ENCODE measurements at places on chromosomes 2 and 18.
A peak's percentile ranks its signal among the peaks of the same experiment; 100 is the strongest.

DNA sequence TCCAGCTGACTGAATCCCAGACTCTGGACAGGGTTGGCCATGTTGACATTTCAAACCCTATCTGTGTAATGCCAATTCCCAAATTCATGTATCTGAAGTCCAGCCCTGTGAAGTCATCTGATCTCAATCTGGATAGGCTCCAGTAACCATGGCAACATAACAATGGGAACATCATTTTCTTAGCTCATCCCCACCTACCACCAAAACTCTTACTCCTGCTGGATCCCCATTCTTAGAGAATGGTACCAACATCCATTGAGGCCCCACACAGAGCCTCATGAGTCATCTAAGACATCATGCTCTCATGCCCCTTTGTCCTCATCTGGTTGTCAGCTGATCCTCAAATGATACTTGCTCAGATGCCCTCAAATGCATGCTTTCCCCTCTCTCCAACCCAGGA lies 58.9 kb upstream of the TEX51 start:
- DNase-seq, result no peak

DNA sequence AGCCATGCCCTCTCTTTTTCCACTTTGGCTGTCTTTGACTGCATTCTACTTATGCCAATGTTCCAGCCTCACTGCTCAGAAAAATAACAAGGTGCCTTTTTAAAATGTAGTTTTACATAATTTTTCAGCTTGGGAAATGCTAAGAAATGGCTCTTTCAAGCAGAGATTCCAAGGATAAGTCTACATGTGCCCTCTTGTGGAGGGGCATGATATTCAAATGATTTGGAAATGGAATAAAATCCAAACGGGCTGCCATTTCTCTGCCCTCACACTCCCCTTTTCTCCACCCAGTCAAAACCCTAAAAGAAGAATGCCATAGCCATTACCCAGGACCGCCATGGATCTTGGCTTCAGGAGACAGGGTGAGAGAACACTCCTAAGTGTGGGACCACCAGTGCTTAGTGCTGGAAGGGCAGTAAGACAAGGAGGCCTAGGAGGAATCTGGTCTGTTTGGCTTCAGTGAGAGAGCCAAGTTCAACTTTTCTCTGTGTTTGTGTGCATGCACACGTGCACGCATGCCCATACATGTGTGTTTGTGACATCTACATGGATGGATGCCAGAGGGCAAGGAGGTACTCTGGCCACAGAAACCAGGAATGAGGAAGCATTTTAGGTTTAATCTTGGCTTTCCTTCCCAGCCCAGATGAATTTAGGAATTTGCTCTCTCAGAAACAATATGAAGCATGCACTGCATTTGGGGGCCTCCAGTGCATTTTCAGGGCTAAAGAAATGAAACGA lies 174.0 kb upstream of the SLC14A2 start:
- DNase-seq, result peak; percentile 53

GRCh38 chr2:105926960-105927678 lies 182.4 kb downstream of the NCK2 start:
- no peak for DNase-seq

DNA sequence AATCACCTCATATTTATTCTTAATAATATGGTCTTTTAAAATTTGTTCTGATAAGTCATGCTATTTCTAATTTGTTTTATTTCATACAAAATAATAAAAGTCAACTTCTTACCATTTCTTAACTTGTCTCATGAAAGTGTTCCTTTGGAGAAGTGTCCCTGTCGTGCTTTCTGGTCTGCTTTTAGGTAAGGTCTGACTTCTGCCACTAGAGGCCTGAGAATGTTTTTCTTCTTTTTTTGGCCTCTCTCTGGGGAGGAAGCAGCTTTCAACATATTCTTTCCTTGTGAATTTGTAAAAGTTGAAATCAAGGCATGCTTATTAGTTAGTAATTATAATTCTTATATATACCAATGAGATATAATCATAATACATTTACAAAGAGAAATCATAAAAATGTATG lies 39.4 kb downstream of the MAP2 start:
- DNase-seq, result no peak

GRCh38 chr2:230422149-230422548 lies 6.1 kb downstream of the SP100 start:
- DNase-seq, result no peak

DNA sequence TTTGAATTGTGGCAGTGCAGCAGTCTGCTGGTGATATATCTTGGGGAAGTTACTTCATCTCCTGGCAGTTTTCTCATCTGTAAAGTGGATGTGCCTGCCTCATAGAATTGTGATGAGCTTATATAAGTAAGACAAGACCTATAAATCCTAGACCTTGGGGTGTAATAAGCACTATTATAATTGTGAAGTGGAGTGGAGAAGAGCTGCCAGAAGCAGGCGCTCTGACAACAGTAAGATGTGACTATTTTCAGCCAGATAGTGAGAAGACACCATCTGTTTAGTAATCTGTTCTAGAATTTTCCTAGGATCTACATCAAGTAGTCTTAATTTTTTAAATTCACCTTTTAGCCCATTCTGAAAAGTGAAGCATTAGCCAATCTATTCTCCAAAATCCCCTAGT lies 85.6 kb upstream of the TSPYL6 start:
- DNase-seq, result no peak

DNA sequence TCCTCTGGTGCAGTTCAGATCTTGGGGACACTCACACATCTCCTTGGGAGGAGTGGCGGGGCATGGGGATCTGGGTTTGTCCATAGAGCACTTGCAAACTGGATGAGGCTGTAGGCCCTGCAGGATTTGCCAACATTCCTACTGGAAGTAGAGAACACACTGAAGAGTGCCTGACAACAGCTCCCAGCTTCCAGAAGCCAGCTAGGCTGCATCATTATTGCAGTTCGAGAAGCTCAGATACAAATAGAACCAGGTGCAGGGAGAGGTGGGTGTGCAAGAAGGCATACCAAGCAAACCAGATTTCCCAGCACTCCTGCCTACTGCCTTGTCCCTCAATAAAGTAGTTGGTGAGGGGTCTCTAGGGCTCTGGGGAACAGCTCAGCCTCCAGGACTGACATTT lies 52.5 kb downstream of the RHOB start:
- DNase-seq, result no peak

GRCh38 chr2:145744541-145745386 lies 1224.8 kb upstream of the ZEB2 start:
- DNase-seq, result peak; percentile 94

DNA sequence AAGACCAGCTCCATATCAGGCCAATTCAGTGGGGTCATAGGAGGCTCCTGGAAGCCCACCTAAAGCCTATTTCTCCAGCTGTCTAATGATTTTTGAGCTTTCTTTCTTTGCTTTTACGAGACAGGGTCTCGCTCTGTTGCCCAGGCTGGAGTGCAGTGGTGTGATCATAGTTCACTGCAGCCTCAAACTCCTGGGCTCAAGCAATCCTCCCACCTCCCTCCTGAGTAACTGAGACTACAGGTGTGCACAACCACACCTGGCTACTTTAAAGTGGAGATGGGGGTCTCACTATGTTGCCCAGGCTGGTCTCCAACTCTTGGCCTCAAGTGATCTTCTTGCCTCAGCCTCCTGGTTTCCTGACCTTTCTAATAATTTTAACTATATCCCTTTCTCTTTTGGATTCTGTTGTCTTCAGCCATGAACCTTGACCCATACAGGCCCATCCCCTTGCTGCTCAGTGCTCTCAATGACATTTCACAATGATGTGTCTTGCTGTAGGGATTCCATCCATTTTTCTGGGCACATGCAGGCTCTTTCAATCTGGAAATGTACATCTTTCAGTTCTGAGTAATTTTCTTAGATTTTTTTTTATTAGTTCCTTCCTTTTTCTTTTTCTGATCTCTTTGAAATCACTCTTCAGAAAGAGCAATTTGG lies 29.7 kb downstream of the GNLY start:
- no peak for DNase-seq

DNA sequence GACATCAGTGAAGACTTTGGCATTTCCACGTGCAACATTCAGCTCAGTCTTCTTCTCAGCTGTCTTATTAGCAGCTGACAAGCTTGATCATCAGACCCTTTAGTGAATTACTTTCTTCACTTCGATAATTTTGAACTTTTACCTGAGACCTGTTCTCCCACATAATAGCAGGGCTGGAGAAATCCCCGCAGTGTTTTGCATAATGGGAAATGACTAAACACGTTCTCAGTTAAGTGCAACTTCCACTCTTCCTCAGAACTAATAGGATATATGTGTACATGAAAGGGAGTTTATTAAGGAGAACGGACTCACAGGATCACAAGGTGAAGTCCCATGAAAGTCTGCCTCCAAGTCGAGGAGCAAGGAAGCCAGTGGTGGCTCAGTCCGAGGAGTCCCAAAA lies 28.8 kb upstream of the MBP start:
- no peak for DNase-seq

- no peak for DNase-seq
These were observed 6.5 kb upstream of the PLA2R1 start for GRCh38 chr2:160068906-160069305.

- DNase-seq, result no peak
These were observed 873.0 kb downstream of the CPS1 start for GRCh38 chr2:211429256-211429920.

GRCh38 chr2:25029183-25029554 lies 12.7 kb upstream of the EFR3B start:
- no peak for DNase-seq
